Activated CD8-positive, alpha-beta memory T cell treated with anti-CD3 and anti-CD28 coated beads for 1 hour (primary cell): ENCODE measurements at places on chromosomes 1 and 21.
A peak's percentile ranks its signal among the peaks of the same experiment; 100 is the strongest.

GRCh38 chr1:52751589-52752483 lies 25.6 kb downstream of the ZYG11B start:
- no peak for DNase-seq

GRCh38 chr21:39400173-39400572 lies 45.4 kb downstream of the LCA5L start:
- DNase-seq, result no peak

DNA sequence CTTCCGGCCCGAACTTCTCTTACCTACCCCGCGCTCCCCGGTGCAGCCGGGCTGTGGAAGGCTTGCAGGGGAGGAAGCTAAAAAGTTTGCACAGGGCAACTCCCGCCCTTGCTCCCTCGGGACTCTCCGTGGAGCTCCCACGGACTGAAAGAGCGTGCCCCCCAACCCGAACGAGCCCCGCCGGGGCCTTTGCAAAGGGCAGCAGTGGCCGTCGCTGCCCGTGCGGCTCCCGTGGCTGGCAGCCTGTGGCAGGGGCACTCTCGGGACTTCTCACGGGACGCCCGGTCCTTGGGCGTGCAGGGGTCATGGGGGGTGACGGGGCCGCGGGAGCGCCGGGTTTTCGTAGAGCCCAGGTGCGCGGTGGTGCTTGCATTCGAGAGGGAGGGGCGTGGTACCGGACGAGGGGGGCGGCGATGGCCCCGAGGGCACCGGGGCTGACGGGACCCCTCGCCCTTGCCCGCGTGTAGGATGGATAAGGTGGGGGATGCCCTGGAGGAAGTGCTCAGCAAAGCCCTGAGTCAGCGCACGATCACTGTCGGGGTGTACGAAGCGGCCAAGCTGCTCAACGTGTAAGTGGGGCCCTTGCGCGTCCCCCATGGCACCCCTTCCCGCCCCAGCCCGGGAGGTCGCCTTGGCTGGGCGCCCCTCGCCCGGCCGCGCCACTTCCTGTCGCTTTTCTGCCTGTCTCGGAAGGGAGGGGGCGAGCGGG lies 711 bp downstream of the GADD45A start:
- DNase-seq, result no peak

GRCh38 chr21:34011660-34012059 lies 61.7 kb upstream of the MRPS6 start:
- no peak for DNase-seq

- DNase-seq, result peak; percentile 37
These were observed 21.7 kb downstream of the TMEM53 start for GRCh38 chr1:44652445-44653106.

DNA sequence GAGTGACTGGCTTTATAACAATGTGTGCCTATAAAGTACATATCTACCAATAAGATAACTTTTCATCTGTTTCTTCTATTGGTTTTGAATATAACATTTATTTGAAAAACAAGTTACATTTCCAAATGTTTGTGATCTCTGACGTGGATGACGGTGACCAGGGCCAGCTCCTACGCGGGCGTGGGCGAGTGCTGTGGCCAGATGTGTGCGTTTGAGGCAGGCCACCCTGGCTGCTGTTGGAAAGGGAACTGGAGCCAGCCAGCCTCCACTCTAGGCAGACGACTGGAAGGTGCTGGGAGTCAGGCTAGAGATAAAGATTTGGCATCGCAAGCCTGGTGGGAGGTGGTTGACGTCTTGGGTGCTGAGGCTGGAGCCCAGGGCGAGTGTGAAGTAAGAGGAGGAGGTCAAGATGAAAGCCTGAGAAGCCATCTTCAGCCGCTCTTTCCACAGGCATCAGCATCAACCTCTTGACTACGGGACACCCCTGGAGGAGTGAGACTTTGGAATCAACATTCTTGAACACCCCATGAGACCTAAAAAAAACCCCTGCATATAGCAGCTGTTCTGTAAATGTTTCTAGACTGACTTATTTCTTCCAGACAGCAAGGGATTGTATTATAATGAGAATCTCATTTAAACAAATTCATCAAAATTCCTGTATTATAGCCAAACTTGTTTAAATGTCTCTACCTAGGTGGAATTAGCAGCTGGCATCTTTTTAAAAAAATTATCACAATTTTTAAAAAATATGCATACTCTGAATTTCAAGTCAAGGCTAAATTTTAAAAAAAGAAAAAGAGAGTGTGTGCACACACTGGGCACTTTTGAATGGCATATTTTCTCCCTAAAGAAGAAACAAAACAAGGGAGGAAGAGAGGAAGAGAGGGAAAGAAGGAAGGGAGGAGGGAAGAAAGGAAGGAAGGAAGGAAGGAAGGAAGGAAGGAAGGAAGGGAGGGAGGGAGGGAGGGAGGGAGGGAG lies 112.5 kb upstream of the SLC44A3 start:
- DNase-seq, result no peak
